CD4-positive, alpha-beta T cell treated with Interleukin-4 for 4 hours (primary cell): ENCODE measurements at places on chromosomes 1 and 21.

DNA sequence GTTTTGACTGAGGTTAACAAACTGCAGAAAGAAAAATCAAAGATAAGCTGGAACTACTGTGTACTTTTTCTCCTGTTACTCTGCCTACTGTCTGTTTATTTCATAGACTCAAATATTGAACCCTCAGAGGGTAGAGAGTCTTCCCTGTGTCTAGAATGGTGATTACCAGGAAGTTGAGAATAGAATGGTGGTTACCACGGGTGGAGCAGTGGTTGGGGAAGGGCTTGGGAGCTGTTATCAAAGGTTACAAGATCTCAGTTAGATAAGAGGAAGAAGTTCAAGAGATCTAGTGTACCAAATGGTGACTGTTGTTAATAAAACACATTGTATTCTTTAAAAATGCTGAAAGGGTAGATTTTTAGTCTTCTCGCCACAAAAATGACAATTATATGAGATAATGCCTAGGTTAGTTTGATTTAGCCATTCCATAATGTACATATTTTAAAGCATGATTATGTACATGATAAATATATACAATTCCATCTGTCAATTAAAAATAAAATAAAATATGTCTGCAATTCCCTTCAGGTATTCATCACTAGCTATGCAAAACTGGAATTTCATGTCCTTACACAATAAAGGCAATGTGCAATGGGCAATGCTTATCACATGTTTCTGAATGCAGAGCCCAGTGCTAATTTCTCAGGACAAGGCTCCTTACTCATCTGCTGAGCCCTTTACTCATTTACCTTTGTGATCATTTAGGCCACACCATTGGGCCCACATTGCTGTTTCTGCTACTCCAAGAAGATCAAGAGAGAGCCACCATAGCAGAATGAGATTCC is 474.3 kb upstream of the CAMK1G start:
- no peak for DNase-seq

GRCh38 chr1:60052601-60053000 is 21.0 kb downstream of the C1orf87 start:
- no peak for DNase-seq

DNA sequence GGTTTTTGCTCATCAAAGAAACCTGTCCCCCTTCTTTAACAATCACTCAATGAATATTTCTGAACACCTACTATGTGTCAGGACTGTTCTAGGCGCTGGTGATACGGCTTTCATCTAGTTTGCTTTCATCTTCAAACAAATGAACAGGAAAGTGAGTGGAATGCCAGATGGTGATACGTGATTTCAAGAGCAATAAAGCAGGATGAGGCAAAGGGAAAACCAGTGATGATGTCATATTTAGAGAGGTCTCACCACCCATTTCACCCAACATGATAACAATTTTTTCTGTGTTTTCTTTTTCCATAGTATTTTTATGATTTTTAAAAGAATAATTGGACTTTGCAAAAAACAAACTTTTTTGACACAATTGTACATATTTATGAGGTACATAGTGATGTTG is 11.3 kb upstream of the SLC6A17 start:
- no peak for DNase-seq

DNA sequence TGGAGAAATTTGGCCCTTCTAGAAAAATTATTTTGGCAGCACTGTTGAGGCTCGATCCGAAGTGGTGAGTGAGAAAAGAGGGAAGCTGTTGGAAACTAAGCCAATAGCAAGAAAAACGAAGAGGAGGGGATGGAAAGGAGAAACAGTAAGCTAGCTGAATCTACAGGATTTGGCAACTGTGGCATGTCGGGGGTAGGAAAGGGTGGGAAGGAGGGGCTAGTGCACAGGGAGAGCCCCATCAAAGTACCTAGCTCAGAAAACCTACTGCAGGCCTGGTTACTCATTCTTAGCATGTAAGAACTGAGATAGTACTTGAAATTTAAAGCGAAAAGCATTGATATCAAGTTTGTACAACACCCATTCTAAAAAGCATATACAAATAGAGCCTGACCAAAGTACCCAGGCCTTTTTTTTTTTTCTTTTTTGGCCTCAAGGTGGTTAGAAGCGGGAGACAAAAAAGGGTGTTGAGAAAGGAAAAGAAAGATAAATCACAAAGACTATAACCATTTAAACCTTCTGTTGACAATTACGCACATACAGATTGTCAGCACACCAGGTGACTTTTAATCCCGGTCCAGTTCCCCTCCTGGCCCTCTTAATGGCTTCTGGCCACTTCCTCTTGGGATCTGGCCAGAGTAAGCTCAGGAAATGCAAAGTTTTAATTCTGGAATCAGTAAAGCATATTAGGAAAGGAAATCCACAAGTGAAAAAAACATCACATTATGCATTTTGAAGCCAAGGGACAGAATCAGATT is 50.4 kb downstream of the SLC16A1 start:
- DNase-seq: no peak

DNA sequence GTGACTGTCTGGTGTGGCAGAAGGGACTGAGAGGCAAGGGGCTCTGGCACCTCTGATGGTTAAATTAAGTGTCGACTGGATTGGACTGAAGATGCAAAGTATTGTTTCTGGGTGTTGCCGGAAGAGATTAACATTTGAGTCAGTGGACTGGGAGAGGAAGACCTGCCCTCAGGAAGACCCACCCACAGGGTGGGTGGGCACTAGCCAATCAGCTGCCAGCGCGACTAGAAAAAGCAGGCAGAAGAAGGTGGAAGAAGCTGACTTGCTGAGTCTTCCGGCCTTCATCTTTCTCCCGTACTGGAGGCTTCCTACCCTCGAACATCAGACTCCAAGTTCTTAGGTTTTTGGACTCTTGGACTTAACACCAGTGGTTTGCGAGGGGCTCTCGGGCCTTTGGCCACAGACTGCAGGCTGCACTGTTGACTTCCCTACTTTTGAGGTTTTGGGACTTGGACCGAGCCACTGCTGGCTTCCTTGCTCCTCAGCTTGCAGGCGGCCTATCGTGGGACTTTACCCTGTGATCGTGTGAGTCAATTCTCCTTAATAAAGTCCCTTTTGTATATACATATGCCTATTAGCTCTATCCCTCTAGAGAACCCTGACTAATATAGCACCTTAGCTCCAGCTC is 79.6 kb downstream of the KAZN start:
- no peak for DNase-seq

- DNase-seq: peak; percentile 57
Measured at GRCh38 chr1:27979151-27979858, 19.5 kb downstream of the XKR8 start.

GRCh38 chr1:29824511-29825273 is 588.4 kb downstream of the PTPRU start:
- no peak for DNase-seq

DNA sequence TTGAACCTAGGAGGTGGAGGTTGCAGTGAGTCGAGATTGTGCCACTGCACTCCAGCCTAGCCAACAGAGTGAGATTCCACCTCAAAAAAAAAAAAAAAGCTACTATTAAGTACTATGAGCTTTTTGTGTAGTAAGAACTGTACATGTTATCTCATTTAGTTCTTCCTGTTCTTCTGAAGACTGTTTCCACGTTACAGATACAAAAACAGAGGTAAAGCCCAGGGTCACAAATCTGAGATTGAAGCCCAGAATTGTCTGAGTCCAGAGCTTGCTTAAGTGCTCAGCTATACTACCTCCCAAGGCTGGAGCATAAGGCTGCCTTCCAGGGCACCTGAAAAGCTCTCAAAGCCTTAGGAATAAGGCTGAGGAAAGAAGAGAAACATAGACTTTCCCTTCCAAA is 2.9 kb downstream of the FABP3 start:
- no peak for DNase-seq

- DNase-seq: no peak
Measured at GRCh38 chr1:219076326-219076937, 97.2 kb upstream of the LYPLAL1 start.

GRCh38 chr1:69711190-69711930 is 143.6 kb downstream of the LRRC7 start:
- no peak for DNase-seq

- no peak for DNase-seq
Measured at GRCh38 chr1:74334147-74334546, 99.0 kb downstream of the TNNI3K start.

DNA sequence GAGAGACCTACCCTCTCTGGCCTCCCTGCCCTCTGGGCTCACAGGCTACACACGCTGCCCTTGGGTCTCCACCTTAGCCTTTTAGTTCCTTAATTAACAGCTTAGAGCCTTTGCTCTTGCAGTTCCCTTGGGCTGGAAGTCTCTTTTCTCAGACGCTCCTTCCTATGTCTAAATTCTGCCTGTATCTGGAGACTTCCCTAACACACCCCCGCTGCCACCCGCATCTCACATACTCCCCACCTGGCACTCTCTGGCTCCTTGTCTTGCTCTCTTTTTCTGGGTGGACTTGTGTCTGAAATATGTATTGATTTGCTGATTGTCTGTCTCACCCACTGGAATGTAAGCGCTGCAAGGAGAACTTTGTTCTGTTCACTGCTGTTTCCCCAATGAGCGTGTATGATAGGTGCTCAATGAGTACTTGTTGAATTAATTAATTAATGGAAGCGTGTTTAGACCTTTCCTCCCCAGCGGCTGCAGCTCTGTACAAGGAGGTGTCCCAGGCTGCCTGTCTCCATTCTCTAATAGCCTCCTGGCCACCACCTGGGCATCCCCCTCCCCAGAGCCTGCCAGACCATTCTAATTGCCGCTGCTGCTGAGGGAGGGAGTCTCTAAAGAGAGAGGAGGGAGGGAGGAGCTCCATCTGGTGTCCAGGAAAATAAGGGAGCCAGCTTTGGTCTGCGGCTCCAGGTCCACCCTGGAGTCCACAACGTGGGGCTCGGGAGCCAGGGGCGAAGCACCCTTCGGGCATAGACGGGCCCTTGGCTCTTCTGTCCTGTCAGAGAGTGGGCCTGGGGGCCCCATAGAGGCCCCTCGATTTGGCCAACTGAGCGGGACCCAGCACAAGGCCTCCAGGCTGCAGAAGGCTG is 95.4 kb downstream of the RNF220 start:
- no peak for DNase-seq

DNA sequence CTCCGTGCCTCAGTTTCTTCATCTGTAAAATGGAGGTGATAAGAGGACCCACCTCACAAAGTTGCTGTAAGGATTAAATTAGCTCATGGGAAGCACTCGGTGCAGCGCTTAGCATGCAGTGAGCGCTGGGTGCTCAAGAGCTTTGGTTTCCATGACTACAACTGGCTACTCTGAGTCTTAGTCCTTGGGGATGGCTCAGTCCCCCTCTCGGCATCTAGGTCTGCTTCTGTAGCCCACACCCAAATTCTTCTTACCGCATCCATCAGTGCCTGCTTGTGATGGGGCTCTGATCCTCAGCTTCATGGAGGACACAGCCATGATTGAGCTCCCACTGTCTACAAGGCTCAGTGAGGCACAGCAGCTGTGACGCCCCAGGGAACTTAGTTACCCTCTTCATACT is 159.0 kb downstream of the ACTL8 start:
- no peak for DNase-seq

- DNase-seq: no peak
Measured at GRCh38 chr1:221522529-221522940, 219.4 kb downstream of the DUSP10 start.

DNA sequence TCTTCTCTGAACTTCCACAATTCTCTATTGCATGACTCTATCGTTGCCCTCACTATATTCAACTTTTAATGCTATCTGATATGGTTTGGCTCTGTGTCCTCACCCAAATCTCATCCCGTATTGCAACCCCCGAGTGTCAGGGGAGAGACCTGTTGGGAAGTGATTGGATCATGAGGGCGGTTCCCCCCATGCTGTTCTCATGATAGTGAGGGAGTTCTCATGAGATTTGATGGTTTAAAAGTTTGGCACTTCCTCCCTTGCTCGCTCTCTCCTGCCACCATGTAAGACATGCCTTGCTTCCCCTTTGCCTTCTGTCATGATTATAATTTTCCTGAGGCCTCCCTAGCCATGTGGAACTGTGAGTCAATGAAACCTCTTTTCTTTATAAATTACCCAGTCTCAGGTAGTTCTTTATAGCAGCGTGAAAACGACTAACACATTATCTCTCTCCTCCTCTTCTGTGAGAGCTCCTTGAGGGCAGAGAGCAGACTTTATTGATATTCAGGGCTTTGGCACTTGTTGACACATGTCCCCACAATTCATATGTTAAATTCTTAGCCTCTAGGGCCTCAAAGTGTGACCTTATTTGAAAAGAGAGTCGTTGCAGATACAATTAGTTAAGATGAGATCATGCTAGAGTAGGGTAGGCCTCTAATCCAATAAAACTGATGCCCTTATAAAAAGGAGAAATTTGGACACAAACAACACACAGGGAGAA is 52.1 kb downstream of the ADCY10 start:
- no peak for DNase-seq

DNA sequence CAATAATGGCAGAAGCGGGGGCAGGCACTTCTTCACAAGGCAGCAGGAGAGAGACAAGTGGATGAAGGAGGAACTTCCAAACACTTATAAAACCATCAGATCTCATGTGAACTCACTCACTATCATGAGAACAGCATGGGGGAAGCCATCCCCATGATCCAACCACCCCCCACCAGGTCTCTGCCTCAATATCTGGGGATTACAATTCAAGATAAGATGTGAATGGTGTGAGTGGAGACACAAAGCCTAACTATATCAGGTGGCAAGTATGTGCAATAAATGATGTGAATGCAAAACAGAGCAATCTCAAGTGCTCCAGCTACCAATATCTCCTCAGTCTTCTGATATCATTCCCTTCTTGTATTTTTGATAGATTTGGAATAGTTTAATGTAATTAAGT is 12.4 kb downstream of the CFHR2 start:
- no peak for DNase-seq

GRCh38 chr1:24096009-24096738 is 15.8 kb downstream of the MYOM3 start:
- DNase-seq: no peak

DNA sequence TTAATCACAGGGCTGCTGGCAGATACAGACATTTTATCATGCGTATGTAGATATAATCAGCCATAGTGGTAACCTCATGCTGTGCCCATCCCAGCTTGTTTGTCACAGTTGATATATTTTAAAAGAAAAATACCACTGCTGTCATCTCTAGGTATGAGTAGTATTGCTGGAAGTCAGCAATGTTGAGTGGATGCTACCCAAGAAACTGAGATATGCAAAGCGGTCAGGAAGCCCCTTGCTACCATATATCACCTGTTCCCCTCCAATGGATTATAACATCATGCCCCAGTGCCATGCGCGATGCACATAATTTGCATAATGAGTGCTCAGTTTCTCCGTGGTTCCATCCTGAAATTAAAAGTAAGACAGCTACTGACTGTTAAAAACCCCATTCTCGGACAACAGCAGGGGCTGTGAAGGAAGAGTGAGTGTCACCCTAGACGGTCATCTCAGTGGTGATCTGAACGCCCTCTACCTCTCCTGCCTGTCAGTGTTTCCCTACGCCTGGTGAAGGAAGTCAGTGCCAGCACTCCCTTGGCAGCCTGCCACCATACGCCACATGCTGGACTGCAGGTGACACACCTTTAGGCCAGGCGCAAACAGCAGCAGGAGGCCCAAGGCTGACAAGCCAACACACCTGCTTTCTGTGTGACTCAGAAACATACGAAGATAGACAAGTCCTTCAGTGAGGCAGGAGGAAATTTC is 2.7 kb downstream of the IL10RB start:
- DNase-seq: peak; percentile 44

- DNase-seq: no peak
Measured at GRCh38 chr1:67250051-67250653, 57.5 kb upstream of the IL12RB2 start.

GRCh38 chr1:152189657-152190442 is 30.8 kb upstream of the RPTN start:
- peak; percentile 72 for DNase-seq
